ENCODE measurements at places on chromosomes 1 and 21.

GRCh38 chr21:43286196-43286595, 117.4 kb downstream of the CRYAA start:
- no peak for DNase-seq

DNA sequence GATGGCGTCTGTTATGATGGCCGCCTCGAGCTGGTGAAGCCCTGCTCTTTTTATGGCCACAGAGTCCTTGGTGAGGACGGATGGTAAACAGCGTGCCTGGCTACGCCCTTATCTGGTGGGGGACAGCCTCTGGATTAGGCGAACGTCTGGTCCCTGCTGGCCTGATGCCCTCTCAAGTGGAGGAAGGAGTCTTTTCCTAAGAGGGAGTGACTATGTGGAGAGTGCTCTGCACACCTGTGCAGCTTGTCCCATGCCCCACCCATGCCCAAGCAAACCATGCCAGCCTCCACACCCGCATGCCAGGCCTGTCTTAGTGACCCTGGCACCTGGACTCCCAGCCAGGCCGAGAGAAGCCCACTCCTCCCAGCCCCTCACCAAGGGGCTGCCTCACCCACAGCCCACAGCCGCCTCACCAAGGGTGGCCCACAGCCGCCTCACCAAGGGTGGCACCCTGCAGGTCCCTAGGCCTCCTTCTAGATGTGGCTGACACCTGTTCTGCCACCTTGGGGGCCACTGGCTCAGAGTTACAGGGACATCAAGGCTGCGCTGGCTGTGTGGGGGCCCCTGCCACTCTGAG, 40.2 kb downstream of the WNT9A start:
- DNase-seq, result no peak

DNA sequence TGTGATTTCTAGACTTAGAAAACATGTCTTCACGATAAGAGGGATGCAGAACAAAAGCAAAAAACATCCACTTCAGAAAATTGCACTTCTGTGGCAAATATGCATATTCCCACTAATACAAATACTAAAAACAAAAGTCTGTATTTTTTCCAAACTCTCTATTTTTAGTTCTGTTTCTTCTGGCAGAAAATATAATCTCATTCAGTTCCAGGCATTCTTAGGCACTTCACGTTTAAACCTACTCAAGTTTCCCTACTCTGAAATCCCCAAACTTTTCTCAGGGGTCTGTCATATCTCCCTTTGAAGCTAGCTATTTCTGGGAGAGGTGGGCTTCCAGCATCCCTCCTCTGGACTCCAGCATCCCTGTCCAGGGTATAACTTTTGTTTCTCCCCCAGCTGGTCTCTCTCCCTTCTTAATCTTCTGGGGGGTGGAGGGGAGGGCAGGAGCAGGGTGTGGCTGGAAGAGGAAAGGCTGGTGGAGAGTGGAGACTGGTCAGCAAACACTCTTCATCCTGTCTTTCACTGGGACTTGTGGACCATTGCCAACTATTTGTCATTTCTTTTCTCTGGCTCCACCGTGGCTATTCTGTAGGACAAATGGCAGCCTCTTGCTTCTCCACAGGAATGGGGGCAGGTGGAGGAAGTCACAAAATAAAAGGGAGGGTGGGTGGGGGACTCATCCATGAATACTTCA, 19.6 kb upstream of the NCF2 start:
- no peak for DNase-seq

GRCh38 chr1:194698908-194699318, 1512.5 kb upstream of the B3GALT2 start:
- DNase-seq, result no peak

DNA sequence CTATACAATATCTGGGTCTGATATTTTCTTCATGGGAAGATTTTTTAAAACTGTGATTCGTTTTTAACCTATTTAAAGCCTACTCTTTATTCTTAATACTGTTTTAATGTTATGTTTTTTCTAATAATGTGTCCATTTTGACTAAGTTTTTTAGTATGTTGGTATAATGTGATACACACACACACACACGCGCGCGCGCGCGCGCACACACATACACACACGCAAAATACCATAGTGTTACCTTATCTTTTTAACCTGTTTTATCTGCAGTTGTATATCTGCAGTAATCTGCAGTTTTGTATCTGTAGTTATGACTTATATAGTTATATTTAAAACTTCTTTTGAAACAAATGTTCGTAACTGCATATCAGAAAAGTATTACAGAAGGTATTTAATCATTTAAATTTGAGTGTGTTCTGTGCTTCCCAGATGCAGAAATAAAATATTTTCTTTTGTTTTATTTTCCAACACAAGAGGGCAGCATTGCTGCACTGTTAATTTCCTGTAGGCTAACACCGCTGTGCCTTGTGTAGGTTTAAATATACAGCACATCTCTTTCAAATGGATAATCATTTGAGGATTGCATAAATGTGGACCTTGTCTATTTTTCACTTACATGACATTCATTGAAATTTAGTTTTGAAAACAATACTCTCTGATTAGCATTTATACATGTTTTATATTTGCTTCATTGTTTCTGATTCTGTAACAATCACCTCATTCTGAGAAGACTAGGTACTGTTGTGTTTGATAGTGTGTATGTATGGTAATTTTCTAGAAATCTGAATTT, 166.1 kb downstream of the PDE4B start:
- DNase-seq, result peak; percentile 57
